T-helper 2 cell (primary cell): ENCODE measurements at places on chromosomes 16 and 17.
A peak's percentile ranks its signal among the peaks of the same experiment; 100 is the strongest.

DNA sequence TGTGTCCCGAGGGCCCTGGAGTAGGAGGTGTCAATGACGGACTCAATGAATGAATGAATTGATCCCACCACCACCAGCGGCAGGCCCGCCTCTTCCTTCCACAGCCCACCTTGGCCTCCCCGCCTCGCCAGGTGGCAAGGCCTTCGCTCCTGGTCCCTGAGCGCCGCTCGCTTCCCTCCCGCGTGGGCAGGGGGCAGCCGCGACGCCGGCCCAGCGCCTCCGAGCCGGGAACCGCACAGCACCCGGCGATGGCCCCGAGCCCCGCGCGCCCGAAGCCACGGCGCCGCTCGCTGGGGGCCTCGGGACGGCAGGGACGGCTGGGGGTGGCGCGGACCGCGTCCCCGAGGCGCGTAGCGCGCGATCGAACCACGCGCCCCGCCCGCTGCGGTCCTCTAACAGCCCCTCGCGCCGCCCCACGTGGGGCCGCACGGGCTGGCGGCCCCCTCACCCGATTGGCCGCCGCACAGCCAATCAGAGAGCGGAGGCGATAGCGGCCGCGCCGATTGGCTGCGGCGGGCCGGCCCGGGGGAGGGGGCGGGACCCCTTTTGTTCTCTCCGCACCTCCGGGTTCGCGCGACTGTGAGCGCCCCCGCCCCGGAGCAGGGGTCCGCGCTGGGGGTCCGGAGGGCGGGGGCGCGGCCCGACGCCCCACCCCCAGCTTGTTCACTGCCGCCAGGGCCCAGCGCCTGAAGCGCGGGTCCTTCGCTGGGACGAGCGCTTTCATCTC lies 31.4 kb downstream of the ACTG1 start:
- peak; percentile 74 for DNase-seq

DNA sequence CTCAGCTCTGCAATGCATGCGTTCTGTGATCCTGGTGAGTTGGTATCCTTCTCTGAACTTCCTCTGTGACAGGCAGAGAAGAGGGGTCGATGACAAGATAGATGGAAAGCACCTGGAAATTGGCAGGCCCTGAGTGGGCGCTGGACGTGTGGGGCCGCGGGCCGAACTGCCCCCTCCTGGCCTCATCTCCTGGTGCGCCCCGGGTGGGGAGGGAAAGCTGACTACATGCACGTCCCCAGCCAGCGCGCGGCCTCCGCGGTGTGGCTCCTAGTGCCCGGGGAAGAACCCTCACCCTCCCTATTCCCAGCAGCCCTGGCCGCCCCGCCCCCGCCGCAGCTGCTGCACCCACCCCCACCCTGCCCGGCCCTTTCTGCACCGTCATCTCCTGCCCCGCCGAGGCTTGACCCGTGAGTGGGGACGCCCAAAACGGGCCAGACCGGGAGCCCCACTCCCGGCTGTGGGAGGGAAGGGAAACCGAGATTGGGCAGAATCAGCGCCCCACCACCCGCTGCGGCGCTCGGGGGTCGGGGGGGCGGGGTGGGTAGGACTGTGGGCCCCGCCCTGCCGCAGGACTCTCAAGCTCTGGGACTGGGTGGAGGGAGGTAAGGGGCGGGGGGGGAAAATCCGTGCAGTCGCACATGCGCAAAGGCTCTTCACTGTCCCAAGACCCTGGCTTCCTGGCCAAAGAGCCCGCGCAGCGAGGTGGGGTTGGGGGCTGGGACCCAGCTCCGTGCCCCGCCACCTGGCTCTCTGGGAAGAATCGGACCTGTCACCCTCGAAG lies at the start of gene NOL3:
TSS of gene NOL3 (plus strand) at position 371 of the 781 bp plus-strand sequence.
- no peak for DNase-seq

DNA sequence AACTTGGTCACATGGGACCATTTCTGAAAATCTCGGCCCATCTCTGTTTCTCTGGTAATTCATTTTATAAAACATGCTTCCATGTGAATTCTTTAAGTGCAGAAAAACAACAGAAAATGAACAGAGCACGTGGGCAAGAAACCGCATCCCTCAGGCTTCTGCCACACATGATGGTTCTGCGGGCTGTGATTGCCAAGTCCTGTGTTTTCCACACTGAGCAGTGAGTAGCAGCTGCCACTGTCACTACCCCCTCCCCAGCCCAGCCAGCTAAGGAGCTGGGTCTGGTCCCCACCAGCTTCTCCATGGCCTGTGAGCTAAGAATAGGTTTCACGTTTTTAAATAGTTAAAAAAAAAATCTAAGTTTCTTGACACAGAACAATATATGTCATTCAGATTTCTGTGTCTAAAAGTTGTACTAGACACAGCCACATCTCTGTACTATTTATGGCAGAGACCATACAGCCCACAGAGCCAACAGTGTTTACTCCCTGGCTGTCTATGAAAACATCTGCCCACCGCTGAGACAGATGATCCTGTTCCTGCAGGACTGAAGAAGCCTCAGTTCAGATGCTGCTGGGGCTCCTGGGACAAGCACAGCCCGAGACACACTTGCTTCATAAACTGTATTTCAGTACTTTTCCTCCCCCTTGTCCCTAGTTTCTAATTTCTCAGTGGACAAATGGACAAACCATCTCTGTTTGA lies 41.5 kb downstream of the USP22 start:
- DNase-seq = no peak

GRCh38 chr17:9837551-9838471 lies 12.1 kb downstream of the GLP2R start:
- no peak for DNase-seq

- DNase-seq = no peak
These were observed at the start of gene CX3CL1 for GRCh38 chr16:57372372-57373116. Gene CX3CL1 (plus strand): TSS chr16:57372490. CDS start chr16:57372569, 79 bp downstream.

GRCh38 chr16:10976634-10977033 lies 32.3 kb downstream of the CLEC16A start:
- no peak for DNase-seq

GRCh38 chr16:15636392-15636873 lies 6.5 kb downstream of the MARF1 start:
- no peak for DNase-seq

DNA sequence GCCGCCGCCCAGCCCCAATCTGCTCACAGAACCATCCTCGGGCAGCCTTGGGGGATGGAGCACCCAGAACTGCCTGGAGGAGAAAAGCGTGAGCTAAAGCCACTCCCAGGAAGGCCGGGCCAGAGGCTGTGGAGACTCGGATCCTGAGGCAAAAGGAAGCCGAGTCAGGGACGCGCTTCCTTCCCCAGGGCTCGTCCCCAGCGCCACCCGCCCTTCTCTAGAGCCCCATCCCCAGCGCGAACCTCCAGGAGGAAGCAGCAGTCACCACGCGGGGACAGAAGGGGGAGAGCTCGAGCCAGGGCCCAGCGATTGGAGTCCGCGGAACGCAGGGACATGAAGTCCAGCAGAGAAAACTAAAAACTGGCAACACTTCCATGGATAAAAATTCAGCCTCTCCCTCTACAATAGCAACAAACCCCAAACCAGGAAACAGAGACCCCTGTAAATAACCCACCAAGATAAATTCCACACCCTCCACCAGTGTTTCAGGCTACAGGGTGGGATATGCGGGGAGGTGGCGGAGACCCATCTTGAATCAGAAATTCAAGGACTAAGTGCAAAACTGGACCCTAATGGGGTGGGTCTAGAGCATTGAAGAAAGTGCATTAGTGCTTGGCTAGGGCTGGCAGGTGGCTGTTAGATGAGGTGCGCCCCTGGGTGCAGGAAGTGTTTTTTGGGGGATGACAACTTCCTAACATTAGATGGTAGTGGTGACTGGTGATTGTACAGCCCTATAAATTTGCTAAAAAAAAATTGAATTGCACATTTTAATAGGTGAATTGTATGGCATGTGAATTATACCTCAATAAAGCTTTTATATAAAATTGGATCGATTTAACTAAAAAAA lies 116.1 kb upstream of the METRNL start:
- no peak for DNase-seq

DNA sequence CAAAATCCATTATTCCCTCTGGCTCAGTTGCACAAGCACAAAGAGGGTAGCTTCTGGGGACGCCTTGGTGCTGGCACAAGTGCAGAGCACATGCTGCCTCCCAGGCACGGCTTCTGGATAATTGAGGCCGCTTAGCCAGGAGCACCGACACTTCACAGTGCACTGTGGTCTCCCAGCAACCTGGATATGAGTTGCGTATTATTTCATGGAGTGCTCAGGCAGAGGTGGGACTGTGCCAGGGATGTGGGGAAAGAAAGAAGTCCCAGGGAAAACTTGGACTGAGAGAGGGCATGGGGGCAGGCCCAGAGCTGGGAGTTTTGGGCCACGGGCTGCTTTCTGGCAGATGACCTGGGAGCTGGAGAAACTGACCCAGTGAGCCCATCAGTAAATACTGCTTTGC lies 37.5 kb downstream of the MPRIP start:
- no peak for DNase-seq

DNA sequence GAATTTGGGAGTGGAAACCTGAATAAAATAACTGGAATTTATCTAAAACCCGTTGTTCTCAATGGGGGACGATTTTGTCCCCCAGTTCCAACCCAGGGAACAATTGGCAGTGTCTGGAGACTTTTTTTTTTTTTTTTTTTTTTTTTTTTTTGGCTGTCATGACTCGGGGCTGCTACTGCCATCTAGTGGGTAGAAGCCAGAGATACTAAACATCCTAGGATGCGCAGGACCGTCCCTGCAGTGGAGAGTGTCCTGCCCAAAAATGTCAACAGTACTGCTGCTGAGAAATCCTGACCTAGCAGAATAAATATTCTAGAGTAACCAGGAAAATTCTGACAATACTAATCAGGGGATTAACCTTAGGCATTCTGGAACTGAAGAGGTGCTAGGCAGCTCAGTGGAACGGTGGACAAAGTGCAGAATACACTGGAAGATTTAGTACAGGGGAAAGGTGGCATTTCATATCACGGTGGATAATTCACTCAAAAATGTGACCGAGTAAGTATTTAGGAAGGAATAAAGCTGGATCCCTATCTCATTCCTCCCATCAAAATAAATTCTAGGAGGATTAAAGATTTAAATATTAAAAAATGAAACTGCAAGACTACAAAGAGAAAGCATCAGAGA lies 107.6 kb downstream of the SPECC1 start:
- peak; percentile 8 for DNase-seq

GRCh38 chr17:28524476-28525424 lies 18.6 kb downstream of the FOXN1 start:
- DNase-seq = no peak

GRCh38 chr17:42901535-42902229 lies 1.1 kb downstream of the G6PC1 start:
- DNase-seq = no peak

GRCh38 chr16:69406780-69407331 lies 17.6 kb upstream of the CYB5B start:
- no peak for DNase-seq

GRCh38 chr17:16352303-16352666 lies 984 bp downstream of the CENPV start:
- peak; percentile 23 for DNase-seq

GRCh38 chr16:4109250-4109736 lies 6.9 kb downstream of the ADCY9 start:
- no peak for DNase-seq

- no peak for DNase-seq
These were observed 23.3 kb downstream of the TMEM100 start for GRCh38 chr17:55699181-55699860.

DNA sequence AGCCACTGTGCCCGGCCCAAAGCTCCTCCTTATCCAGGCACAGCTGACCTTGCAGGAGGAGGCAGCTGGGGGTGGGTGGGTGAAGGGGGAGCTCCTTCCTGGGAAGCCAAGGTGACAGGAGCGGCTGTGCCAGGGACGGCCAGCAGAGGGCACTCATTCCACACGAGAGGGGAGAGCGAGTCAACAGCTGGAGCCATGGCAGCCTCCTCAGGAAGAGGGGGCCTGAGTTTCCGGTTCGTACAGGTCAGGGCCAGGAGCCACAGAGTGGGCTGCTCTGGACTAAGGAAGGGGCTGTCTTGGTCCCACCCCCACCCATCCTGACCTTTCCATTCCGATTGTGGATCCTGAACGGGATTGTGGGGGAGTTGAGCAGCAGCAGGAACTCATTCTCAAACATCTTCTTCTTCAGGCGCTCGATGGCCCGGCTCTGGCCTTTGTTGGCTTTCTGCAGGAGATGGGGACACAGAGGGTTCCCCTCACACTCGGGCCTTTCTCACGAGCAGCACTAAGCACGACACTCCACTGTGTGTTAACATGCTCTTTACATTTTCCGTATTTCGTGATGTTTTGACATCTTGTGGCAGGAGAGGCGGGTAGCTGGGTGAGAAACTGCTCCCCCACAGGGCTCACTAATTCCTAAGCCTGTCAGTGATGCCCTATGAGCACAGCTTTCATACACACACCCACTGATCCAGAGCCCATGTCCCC lies 61.6 kb downstream of the TIMM22 start:
- no peak for DNase-seq

DNA sequence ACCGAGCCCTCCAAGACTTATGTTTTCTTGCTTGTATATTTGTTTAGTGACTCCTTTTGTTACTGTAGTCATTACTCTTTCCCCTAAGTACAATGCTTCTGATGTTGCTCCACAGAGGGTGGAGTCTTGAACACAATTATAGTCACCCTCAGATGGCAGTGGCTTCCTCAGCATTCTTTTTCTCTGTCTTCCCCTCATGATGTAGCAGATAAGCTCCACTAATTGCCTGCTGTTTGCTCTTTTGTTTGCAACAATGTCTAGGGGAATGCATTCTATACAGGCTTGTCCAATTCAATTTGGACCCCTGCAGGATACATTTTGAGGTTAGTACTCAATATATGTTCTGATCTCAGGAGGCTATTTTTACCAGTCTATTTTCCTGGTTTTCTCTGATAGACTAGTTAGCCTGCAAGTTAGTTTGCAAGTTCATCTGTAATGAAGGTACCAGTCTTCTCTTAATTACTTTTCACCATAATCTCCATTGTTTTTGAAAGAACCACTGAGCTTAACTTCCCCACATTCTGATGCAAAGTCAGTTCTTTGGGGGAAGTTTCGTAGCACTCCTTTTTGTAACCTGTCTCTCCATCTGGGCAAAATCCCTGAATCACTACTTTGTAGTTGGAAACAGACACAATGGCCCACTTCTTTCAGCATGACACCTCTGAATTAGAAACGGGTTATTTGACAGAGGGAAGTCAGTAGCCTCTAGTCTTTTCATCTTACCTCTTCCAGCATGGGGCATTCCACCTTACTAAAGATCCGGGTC lies 1509.2 kb downstream of the CDH11 start:
- DNase-seq = no peak

DNA sequence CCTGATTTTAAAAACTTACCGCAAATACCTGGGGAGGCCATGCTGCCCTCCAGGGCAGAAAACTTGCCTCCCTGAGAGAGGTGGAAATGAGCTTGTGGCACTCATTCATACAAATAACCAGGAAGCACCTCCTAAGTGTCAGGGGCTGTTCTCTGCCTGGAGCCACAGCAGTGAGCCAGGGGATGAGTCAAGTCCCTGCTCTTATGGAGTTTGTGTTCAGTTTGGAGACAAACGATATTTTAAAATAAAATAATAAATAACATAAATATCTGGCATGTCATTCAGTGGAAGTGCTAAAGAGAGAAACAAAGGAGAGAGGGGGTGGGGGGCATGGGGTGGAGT lies 313.8 kb downstream of the C16orf95 start:
- DNase-seq = no peak
